ENCODE measurements at places on chromosomes 4 and X.

GRCh38 chr4:182248295-182248694 lies 5.1 kb downstream of the TENM3 start:
- no peak for DNase-seq

GRCh38 chrX:67546496-67547423 lies 2.9 kb downstream of the AR start:
- no peak for DNase-seq

DNA sequence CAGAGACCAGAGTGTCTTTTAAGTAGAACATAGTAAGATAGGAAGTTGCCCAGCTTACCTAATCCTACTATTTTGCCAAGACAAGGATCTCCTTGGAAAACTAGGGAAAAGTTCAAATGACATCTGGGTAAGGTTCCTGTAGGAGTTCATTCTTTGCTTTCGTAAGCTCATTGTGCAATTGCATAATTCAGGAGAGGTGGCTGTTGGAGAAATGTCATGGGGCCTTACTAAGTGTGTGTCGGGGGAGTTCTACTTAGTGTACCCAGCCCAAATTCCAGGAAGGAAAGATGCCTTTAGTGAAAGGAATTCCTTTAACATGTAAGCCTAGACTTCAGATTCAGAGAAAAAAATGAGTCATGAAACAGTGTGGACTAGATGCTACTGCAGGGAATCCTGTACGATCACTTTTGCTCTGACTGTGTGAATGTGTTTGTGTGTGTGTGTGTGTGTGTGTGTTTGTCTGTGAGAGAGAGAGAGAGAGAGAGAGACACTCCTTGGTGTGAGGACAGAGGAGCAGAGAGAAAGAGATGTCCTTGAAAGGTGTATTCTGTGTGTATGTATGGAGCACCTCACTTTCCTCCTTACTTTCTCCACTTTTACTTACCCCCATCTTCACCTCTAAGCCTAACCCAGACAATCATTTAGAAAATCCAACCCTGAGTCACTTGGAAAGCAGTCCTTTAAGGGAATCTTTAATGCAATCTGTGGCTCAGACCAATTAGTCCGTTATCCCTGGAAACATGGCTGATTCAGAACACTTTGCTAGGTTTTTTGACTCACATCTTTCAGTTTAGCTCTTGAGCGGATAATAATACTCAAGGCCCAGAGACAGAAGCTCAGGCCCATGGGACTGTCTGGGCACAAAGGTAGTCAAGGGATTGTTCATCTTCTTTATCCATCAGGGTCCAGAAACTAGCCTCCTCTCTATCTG lies 114.5 kb upstream of the ACSL4 start:
- DNase-seq: no peak

GRCh38 chr4:107044170-107044569 lies 8.1 kb upstream of the DKK2 start:
- DNase-seq: no peak

All from immature natural killer cell (primary cell).